ENCODE measurements at places on chromosomes 2 and 18.
A peak's percentile ranks its signal among the peaks of the same experiment; 100 is the strongest.

DNA sequence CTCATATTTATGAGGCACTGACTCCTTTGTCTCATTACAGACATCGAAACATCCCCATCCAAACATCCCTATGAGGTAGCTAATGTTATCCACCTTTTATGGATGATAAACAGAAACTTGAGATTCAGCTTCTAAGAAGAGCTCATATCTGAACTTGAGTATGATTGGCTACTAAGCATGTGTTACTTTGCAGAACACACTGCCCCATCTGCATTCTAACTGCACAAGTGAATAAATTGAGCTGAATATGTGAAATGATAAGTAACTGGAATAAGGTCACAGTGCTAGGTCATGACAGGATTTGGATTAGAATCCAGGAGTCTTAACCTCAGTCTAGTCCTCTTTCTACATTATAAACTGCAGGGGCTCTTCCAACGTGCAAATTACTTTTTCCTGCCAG lies 172.7 kb downstream of the SETBP1 start:
- no peak for DNase-seq

DNA sequence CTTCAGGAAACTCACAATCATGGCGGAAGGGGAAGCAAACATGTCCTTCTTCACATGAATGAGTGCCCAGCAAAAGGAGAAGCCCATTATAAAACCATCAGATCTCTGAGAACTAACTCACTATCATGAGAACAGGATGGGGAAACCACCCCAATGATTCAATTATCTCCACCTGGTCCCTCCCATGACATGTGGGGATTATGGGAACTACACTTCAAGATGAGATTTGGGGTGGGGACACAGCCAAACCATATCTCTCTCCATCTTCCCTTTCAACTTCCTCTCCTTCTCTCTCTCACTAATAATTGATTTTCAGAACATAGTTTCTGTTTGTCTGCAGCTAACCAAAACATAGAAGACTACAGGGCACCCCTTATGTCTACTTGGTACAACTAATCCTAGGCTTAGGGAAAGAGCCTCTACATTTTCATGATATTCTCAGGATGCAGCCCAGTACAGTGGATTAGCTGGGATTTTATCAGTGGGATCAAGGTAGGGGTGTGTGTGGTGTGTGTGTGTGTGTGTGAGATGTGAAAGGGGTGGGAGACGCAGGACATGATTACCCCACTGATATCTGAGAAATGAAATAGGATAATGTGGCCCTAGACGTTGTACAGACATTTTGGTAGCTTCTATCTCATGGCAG lies 2.8 kb upstream of the ATF2 start:
- DNase-seq = no peak

DNA sequence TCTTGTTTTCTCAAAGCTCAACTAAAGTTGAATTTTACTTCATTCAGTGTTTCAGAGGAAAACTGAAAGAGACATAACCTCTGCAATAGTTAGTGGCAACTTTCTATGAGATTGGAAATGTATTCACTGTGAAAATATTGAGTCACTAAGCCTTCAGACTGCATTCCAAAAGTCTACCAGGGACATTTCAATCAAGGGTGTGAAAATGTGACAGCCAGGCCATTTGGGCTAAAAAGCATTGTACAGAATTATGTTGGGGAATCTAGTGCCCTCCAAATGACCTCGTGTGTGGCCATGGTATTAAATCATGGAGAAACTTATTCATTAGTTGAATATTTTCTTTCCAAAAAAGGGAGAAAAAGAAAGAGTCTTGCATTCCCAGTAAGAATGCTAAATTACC lies 251.9 kb downstream of the GRB14 start:
- no peak for DNase-seq

GRCh38 chr2:102735416-102736109 lies 26.3 kb upstream of the TMEM182 start:
- no peak for DNase-seq

- peak; percentile 6 for DNase-seq
These were observed 1.0 kb downstream of the CXCR4 start for GRCh38 chr2:136116813-136117390.

- no peak for DNase-seq
These were observed 203.5 kb upstream of the SALL3 start for GRCh38 chr18:78776151-78776550.

DNA sequence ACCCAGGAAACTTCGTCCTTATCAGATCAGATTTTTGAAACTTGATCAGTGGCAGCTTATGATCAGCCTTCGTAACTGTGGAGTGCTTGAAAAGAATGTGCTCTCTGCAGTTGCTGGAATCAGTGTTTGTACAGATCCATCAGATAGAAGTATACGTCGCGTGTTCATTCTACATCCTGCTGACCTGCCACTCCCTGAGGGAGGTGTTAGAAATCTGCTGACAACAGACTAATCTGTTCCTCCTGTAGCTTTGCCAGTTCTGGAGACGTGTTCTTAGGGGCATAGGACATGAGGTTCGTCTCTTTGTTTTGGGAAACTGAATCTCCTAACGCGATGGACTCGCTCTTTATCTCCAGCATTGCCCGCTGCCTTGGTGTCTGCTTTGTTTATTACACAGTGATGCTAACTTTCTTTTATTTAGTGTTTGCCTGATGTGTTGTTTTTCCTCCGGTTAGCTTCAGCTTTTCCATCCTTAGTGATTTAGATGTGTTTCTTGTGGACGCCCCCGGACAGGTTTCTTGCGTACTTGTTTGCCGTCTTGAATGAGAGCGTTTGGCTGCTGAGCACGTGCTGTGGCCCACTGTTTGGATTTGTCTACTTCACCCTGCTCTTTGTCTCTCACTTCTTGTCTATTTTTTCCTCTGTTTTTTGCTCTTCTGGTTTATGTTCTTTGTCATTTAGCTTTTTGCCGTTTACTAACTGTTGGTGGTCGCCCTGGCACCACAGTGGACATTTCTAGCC lies 17.4 kb upstream of the GAL3ST2 start:
- DNase-seq = no peak

DNA sequence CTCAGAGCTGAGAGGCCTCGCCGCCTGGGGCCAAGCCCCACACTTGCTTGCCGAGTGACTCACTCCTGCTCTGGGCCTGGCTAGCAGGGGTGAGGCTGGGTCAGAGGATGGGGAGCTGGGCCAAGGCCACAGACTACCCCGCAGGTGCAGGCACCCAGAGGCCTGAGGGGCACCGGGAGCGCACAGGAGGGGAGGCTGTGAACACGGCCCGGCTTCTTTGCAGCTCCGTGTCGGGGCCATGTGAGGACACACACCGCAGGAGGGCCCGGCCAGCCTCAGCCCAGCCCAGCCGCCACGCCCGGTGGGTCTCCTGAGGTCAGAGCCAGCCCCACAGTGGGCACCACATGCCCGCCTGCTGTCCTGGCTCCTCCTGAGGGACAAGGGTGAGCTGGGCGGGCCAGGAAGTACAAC lies 8.4 kb downstream of the GPC1 start:
- DNase-seq = no peak

- no peak for DNase-seq
These were observed 174.0 kb upstream of the GULP1 start for GRCh38 chr2:188117706-188118105.

DNA sequence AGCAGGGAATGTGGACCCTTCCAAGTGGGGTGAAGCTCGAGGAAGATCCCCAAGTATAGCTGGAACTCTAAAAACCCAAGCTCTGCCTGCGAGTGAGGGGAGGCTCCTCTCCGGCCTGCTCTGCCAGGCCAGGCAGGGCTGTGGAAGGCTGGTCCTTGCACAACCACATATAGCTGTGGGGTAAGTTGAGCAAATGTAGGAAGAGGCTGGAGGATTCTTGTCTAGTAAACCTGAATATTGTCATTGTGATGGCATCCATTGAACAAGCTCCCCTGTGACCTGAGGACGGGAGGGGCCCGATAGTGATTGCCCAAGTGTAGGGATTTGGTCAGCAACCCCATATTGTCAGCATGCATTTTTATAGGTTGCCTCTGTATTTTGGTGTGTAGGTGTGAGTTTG lies 103.0 kb downstream of the ACKR3 start:
- no peak for DNase-seq

DNA sequence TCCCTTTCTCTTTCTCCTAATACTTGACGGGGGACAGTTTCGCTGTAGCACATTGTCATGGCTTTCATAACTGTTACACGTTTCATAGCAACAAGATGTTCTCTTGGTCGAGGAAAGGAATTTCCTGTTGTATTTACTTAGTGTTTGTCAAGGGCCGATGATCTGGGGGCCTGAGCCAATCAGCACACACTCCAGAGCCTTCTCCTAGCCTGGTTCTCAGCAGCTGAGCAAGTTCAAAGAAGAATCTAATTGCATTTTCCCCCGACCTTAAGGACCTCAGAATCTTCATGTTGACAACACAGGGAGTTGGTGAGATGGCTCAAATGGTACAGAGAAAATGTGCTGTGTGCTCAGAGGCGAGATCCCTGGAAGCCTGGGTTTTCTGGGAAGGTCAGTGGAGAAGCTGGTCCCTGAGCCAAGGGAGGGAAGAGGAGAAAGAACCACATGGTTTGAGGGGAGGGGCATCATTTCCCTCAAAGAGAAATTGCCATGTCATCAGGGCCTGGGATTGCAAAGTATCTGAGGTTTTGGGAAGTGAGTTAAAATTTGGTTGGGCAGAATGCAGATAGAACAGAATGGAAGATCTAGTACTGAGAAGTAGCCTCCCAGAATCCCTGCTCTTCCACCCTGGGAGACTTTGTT lies 76.9 kb upstream of the AGAP1 start:
- DNase-seq = no peak

- DNase-seq = no peak
These were observed 37.1 kb downstream of the BCL2L11 start for GRCh38 chr2:111157798-111158197.

GRCh38 chr18:41343808-41344207 lies 611.2 kb upstream of the PIK3C3 start:
- no peak for DNase-seq

GRCh38 chr2:85501248-85501647 lies 37.7 kb upstream of the MAT2A start:
- no peak for DNase-seq

DNA sequence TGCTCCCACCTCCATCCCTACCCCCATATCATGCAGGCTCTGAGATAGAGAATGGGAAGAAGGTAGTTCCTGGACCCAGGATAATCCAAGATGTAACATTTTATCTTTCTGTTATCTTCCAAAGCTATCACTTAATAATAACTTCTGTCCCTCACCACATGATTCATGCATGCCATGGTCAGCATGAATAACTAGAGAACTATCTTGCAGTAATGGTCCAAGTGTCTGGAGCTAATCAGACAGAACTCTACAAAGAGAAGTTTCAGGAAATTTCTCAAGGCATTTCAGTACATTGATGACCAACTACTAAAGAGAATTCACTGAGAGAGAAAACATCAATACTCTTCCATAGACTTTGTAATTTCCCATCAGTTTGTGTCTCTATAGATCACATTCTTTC lies 1469.7 kb upstream of the PIK3C3 start:
- peak; percentile 48 for DNase-seq

GRCh38 chr2:101887328-101887727 lies 104.4 kb upstream of the IL1R2 start:
- DNase-seq = no peak

- no peak for DNase-seq
These were observed 50.3 kb upstream of the FOSL2 start for GRCh38 chr2:28342081-28342967.

DNA sequence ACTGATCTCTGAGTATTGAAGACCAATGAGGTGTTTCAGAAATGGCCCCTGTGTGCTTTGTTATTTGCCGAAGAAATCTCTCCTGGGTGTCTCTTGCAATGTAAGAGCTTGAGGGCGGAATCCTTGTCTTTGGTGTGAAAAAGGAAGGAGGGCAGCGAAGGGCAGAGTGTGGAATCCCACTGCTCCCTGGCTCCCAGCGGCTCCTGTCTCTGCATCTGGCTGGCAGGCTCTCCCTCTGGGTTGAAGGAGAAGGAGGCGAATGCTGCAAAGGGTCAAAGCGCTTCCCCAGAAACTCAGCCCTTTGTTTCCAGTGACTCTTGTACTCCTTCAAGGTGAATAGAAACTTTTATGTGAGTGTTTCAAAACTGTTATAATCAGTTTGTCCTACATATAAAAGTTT lies 457.5 kb downstream of the CNTNAP5 start:
- no peak for DNase-seq

DNA sequence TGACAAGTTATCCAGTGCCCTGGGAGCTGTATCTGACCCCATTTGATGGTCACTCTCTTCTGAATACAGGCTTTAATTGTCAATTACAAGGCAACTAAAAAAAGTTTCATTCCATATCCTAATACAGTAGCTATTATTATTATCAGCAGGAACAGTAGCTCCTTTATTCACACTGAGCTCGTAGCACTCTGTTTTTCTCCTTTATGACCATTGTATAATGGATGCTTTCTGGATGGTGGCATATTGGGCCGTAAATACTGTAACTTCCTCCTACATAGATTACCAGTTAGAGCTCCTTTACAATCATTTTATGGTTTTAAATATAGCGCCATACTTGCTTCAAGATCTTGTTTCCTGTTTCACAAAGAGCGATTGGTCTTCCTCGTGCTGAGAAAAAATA lies 1040.3 kb downstream of the TSN start:
- no peak for DNase-seq

DNA sequence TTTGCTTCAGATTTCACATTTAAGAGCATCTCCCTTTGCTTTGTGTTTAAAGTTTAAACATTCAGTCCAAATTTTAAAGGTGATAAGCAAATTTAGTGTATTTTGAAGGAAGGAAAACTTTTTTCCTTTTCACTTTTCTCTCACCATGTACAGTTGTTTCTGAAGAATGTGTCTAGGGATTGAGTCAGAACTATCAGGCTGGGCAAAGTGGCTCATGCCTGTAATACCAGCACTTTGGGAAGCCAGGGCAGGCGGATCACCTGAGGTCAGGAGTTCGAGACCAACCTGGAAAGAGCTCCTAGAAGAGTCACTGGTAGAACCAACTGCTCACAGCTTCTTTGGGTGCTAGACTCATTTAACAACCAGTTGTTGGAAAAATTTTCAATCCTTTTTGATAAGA lies 327.0 kb upstream of the THUMPD2 start:
- no peak for DNase-seq

GRCh38 chr2:142877216-142877838 lies at the start of gene KYNU:
Gene KYNU, plus strand, starts transcription at chr2:142877664. Its CDS starts 7,704 bp downstream, at chr2:142885368.
- DNase-seq = peak; percentile 13

- peak; percentile 68 for DNase-seq
These were observed 15.9 kb downstream of the SERPINE2 start for GRCh38 chr2:224023188-224023587.

GRCh38 chr2:214747992-214748391 lies 61.5 kb downstream of the BARD1 start:
- DNase-seq = no peak

DNA sequence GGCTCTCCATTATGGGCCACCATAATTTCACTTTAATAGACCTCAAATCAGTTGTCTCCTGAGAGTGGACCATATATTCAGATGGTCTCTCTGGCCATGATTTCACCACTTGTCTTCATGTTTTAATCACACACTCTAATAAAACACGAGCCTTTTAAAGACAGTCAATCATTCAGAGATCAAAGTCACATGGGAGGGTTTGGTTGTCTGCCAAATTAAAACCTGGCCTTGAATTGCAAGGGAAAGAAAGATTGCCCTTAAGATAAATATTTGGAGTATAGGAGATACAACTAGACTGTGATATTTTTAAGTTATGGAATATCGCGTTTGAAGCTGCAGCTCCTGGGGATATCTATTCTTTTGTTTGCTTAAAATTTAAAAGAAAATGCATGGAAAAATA lies 377.8 kb upstream of the DDX18 start:
- no peak for DNase-seq

GRCh38 chr18:51498085-51498855 lies 300.8 kb upstream of the MEX3C start:
- DNase-seq = no peak
